Hair follicle dermal papilla cell (primary cell): ENCODE measurements at places on chromosomes 7 and 10. TPM values are rescaled to one million over a fixed set of nuclear protein-coding genes. Genes with fewer than 3 reads are reported as not detected.

Gene MGAM2
- not detected in 2 replicates for total RNA-seq

Gene ANKMY2
- 25.8 and 26.0 TPM in 2 replicates for total RNA-seq

Gene BTBD16
- total RNA-seq, result not detected in 2 replicates

Gene ADD3
- total RNA-seq, result 103 and 123 TPM in 2 replicates
